Stimulated activated CD8-positive, alpha-beta memory T cell treated with anti-CD3 and anti-CD28 coated beads, Interleukin-15, amount 100 ng/mL, for 1 hour (primary cell): ENCODE measurements at places on chromosomes 5 and 9.

GRCh38 chr5:32087086-32088082 lies 86.7 kb downstream of the GOLPH3 start:
- no peak for DNase-seq

GRCh38 chr9:82565188-82565969 lies 497.6 kb downstream of the RASEF start:
- no peak for DNase-seq

DNA sequence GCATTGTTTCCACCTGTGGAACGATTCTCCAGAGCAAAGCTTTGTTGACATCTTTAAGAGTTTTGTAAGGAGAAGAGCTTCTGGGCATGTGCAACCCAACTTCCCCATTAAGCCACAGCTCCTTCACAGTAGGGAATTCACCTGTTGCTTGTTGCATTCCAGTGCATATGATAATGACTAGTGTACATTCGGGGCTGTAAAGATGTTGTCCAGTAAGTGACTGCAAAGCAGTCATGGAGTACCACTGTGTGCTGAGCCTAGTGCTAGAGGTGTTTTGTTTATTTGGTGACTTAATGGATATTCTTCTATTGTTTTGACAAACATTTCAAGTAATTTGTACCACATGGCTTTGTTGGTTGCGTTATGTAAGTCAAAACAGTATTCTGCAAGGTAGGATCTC lies 12.8 kb downstream of the UGCG start:
- no peak for DNase-seq

- no peak for DNase-seq
Measured at GRCh38 chr5:169767938-169768337, 130.9 kb downstream of the DOCK2 start.

GRCh38 chr5:80860924-80861613 lies 99.1 kb upstream of the RASGRF2 start:
- no peak for DNase-seq
